ENCODE measurements at places on chromosomes 6 and 20. TPM values are rescaled to one million over a fixed set of nuclear protein-coding genes. Genes with fewer than 3 reads are reported as not detected.

Gene CD109
- polyA plus RNA-seq, result 18.3 TPM

Gene DPPA5
- not detected for polyA plus RNA-seq

GRCh38 chr20:44280387-44280786, 30.6 kb downstream of the FITM2 start:
- no peak for DNase-seq

DNA sequence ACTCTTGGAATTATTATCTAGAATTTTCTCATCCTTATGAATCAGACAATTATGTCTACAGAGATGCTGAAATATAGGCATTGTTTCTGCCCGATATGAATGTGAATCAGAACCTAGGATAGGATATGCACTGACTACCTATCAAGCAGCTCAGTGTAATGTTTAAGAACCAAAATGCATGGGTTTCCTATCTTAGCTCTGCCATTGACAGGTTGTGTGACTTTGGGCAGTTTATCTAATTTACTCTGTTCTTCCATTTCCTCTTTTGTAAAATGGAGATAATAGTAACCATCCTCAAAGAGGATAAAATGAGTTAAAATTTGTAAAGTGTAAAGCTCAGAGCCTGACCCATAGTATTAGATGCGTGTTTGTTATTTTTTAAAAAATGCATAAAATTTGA, 10.2 kb upstream of the AIG1 start:
- DNase-seq, result no peak
